ENCODE measurements at places on chromosomes 3 and 15.

DNA sequence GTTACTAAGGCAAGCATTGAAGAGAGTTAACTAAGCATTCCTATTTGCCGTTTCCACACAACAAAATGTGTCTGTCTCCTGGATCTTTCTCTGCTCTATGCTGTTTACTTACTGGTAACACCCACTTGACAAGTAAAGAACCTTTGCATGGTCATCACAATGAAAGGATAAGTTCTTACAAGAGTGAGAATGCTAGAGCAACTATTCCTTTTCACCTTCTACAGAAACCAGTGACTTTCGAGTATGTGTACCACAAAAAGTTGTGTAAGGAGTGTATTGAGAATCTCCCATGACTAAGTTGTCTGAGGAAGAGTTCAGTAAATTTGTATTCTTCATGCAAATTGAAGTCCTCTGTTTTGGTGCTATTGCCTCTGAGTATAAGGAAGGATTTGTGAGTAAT is 10.8 kb downstream of the TIPARP start:
- no peak for DNase-seq

DNA sequence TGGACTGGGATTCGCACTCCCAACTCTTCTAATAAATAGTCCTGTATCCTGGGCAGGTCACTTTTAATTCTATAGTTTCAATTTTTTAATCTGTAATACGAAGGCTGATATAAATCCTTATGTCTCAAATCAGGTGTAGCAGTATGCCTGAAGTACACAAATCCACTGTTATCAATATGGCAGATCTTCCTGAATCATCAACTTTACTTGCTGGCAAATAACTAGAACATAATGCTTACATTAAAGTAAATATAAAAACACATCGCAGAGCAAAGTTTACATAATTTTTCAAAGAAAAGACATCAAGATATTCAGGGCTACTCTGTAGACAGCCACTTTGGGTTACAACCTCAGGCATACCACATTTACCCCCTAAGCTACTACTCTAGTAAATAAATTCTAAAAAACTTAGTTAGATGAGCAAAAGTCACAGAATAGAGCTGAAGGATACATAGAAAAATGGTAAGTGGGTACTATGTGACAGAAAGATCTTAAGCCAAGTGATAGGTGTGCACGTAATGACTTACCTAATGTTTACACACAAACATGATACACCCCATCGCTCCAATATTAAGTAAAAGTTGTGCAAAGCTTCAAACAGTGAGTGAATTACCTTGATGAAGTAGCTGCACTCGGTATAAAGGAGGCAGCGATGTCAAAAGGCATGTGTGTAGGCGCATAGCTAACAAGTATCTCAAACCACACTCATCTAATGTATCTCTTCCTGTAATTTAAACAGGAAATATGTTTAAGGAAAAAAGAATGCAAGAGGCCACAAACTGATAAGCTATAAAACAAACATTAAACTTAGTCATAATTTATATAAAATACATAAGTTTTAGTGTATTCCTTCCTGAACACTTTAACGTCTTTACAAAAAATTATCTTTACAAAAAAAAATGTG is 127.9 kb downstream of the DMXL2 start:
- DNase-seq, result no peak

DNA sequence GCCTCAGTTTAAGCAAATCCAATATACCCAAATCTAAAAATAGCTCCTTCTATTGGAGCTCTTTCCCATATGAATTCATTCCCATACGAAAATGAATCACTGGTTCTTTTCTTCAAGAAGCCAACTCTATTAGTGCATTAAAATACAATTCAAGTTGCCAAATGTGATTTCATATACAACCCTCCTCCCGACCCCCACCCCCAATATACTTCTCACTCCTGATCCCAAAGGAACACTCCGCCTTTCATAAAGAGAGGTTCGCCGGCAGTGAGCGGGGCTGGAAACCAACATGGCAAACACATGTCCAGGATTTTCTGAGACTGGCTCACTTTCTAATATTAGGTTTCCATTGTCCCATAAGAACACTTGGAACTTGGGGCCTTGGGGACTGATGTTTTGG is 48.5 kb downstream of the MAGEF1 start:
- DNase-seq, result no peak

DNA sequence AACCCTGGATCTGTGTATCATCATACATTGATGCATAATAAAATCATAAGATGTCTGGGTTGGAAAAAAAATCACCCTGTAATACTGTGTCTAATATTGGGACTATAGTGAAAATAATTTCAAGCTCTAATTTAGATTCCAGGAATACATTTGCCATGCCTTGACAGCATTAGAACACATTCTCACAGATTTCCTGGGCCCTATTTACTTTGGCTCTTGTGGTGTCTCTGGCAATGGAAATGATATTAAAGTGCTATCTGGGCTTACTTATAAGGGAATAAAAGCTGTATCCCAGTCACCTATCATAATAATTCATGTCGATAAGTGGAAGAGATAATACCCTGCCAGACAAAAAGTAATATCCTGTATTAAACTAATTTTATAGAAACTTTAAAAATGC is 472.0 kb downstream of the ZPLD1 start:
- DNase-seq, result no peak

DNA sequence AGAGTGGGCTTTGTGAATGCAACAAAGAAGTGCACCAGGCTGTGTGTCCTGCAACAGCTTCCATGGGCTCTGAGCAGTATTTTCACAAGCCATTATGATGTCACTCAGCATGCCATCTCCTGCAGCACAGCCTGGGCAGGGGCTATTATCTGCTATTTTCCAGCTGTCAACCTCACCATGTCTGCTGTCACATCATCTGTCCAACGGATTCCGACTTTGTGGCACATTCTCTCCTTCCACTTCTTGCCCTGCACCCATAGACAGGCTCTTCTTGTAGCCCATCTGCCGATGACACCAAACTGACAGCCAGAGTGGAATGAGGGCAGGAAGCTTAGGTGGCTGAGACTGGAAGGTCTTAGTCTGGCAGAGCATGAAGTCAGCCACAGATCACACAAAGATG is 691.9 kb downstream of the NTRK3 start:
- DNase-seq, result no peak

DNA sequence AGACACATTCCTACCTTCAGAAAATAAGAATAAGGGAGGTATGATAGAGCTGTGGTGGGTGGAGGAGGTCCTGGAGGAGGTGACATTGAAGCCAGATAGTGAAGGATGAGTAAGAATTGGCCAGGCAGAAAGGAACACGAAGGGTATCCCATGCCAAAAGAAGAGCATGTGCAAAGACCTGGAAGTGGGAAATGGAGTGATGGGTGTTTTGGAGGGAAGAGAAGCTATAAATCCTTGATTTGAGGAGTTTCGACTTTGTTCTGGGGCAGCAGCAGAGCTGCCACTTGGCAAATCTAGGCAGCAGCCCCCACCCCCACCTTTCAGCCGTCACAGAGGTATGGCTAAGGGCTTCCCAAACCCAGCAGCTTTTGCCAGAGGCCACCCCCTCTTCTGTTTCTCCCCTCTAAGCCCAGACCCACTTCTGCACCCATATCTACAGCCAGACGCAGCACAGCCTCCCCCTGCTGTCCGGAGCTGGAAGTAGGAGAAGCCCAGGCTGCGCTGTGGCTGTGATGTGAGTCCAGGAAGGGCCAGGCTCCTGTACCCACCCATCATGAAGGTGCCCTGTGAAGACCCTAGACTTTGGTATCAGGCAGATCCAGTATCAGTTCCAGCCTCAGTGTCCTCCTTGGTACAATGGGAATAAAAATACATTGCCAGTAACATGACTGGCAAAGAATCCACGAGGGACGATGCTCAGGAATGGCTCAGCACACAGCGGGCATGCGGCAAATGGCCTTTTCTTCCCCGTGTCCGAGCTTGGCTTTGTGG is 188.7 kb upstream of the LINGO1 start:
- no peak for DNase-seq

- no peak for DNase-seq
These were observed 32.9 kb upstream of the MTMR10 start for GRCh38 chr15:31024330-31024729.

DNA sequence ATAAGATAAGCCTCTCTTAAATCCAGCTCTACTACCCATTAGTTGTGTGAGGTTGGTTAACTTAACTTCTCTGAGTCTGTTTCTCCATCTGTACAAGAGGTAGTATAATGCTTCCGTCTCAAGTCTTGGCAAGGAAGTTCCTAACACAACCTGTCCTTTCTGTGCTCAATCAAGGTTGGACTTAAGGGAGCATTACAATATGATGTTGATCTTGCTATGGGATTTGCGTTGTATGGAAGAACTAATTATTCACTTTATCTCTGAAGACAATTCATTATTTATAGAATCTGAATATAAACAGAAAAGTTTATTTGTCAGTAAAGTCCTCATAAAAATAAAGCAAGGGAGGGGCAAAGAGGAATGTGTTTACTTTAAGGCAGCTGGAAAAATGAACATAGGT is 18.9 kb upstream of the SPTSSB start:
- DNase-seq, result no peak

DNA sequence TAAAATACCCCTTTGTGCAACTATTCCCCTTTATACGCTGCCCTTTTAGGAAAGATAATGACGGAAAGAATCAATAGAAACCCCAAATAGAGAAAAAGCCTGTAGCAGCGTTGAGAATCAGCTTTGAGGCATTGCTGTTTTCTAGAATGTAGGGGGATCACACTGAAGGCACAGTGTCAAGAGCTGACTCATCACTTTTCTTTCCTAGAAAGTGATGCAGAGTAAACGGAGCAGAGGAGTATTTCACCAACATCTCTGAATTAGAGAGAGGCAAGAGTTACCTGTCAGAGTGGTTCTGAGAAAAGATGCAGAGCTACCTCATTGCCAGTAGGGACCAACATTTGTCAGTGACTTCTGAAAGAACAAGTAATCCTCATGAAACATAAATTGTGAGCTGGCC is 269.8 kb upstream of the TMC3 start:
- no peak for DNase-seq

DNA sequence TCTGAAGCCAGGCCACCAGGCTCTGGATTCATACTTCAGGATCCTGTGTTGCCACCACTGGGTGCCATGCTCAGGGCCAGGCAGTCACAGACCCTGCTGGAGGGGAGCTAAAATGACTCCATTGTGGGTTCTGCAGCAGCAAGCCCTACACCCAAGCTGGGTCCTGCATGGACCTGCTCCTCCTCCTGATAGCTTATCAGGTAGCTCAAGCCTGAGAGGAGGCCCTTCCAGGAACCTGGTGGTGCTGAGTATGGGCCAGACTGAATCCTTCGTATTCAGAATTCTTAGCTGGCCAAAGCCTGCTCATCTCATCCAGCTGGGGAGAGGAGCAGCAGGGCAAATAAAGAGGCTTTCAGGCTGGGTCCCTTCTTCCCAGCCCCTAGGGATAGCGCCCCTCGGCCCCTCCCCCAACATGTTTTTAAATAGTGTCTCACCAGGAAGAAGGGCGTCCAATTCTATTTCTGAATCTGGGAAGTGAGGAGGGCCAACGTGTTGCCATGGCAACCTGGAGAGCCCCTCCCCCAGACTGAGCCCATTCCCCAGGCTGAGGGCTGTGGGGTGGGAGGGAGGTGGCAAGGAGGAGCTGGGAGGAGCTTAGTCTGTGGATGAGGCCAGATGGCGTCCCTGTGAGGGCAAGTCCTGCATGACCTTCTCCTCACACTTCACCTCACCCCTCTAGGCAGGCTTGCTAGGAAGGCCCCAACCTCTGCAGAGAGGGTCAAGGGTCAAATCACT is 11.0 kb upstream of the CAMKV start:
- DNase-seq, result no peak

DNA sequence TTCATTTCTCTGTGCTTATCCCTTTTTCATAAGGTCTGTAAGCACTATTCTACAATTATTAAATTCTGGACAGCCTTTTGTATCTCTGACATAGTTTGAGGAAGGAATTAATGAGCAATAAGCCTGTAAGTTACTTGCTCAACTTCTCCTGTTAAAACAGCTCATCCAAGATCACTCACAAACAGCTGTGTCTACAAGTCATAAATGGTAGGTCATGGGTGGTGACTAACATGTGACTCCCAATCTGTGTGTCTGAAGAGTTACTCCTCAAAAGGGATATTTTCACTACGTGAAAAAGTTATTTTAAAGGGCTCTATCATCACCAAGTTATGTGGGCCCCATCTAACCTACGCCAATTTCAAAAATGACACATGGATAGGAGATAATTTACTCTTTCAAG is 145.2 kb upstream of the CBLB start:
- no peak for DNase-seq

DNA sequence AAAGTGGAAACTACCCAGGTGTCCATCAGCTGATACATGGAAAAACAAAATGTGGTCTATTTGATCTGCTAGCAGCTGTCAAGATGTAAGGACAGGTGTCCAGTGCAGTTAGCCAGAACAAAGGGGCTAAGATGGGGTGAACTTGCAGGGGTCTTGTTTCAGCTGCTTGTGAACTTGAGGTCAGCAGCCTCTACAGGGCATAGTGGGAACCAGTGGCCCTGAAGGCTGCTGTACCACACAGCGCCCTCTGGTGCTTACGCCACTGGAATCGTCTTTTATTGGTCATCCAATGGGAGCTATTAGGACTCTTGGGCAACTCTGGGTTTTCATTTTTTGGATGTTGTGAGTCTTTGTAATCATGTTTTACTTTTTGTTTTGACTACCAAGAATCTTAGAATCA is 62.2 kb upstream of the CTSH start:
- DNase-seq, result no peak

- peak; percentile 97 for DNase-seq
These were observed at the start of gene TICRR for GRCh38 chr15:89575146-89575655. TICRR (plus strand) TSS chr15:89575469; CDS start chr15:89575587, 118 bp downstream.

DNA sequence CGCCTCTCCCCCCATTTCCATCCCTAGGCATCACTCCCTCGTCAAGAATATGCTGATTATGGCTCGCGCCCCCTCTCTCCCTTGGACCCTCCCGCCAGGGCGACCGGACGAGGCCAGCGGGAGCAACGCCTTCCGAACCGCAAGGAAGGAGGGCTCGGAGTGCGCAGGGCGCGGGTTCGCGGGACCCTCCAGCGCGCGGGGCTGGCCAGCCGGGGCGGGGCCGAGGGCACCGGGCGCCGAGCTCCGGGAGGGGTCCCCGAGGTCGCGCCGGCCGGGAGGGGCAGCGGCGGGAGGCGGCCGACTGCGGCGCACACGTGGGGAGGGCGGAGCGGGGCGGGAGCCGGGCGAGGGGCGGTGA is 483 bp downstream of the EHD4 start:
- no peak for DNase-seq

DNA sequence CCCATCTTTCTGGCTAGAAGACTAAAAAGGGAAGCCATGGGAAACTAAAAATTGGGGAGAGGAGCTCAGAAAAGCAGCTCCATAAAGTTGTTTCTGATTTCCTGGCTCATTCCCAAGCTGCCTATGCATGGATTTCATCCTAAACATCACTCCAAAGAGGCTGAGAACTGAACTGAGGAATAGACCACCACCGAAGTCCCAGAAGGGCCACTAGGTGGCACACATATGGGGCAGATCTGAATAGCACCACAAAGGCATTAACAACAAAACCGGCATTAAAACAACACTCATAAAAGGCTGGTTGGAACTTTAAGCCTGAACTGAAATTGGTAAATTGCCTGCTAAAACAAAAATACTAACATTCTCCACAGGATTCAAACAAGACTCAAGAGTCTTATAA is 106.3 kb downstream of the PLD1 start:
- DNase-seq, result no peak

DNA sequence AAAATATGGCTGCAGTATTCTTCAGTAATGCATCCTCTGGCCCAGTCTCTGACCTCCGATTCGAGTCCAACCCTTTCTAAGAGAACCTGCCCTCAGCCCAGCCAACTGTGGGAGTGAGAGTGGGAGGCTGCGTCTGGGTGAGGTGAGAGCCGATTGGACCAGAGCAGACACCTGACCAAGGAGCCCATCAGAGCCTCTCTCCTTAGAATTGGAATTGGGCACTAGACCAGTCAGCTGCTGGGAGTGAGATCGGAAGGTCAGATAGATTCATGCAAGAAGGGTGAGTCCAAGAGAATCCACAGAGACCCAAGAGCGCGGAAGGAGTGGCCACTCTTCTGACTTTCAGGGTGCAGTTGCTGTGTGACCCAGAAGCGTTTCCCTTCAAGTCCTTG is 10.2 kb downstream of the RASL12 start:
- no peak for DNase-seq

Measured in activated effector memory CD4-positive, alpha-beta T cell treated with anti-CD3 and anti-CD28 coated beads, Interleukin-2, amount 50 U/mL, for 16 hours (primary cell).